ENCODE measurements at places on chromosomes 3 and 15.

DNA sequence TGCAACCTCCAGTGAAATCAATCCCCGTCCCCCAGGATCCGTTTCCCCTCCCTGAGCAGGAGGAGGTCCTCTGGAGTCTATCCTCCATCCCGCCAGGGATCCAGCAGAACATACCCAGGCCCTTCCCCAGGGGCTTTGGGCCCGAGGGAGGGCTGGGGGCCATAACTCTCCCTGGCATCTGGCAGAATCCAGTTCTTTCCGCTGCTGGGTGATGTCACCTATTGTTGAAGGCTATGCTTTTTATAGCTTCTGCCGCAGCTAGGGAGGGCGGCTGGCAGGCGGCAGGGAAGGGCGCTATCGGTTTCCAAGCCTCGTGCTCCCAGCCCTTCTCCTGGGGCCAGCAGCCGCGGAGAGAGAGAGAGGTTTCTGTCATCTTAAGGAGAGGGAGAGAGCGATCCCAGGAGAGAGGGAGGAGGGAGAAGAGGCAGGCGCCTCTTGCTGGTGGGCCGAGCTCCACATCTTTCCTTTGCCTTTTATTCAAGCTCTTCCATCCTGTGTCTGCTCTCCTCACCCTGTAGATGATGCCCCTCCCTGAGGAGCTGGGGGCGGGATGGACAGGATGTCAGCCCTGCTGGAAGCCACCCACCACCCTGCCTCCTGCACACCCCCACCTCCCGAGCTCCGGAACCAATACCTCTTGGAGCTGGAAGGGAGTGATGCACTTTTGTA, 120.1 kb downstream of the ANP32A start:
- no peak for DNase-seq

DNA sequence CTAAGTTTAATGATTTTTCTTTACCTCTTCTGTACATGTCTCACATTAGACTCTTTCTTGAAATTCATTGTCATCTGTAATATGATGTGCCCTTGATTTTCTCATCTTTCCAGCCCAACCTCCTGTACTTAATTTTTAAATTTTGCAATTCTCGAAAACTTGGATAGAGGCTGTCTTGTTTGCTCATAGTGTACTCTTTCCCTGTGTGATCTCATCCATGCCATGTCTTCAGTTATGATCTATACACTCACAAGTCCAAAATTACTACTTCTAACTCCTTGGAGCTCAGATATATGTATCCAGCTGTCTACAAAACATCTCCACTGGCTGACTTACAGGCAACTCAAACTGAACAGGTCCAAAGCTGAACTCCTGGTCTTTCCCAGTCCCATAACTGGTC, 42.2 kb downstream of the CD200 start:
- no peak for DNase-seq

DNA sequence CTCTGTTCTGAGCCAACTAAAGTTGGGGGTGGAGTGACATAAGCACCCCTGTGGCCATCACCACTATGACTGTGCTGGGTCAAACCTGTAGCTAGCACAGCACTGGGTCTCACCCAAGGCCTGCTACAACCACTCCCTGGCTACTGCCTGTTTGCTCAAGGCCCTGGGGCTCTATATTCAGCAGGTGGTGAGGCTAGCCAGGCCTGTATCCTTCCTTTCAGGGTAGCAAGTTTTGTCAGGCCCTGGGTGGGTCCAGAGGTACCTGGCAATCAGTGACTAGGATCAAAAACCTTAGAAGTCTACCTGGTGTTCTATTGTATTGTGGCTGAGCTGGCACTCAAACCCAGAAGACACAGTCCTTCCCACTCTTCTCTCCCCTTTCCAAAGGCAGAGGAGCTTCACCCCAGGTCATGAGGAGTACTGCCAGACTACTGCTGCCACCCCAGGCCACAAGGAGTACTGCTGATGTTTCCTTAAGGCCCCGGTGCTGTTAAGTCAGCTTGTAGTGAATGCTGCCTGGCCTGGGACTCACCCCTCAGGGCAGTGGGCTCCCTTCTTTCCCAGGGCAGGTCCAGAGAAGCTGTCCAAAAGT, 170.8 kb downstream of the IGSF11 start:
- no peak for DNase-seq

GRCh38 chr15:100783291-100783690, 96.3 kb upstream of the ALDH1A3 start:
- no peak for DNase-seq

DNA sequence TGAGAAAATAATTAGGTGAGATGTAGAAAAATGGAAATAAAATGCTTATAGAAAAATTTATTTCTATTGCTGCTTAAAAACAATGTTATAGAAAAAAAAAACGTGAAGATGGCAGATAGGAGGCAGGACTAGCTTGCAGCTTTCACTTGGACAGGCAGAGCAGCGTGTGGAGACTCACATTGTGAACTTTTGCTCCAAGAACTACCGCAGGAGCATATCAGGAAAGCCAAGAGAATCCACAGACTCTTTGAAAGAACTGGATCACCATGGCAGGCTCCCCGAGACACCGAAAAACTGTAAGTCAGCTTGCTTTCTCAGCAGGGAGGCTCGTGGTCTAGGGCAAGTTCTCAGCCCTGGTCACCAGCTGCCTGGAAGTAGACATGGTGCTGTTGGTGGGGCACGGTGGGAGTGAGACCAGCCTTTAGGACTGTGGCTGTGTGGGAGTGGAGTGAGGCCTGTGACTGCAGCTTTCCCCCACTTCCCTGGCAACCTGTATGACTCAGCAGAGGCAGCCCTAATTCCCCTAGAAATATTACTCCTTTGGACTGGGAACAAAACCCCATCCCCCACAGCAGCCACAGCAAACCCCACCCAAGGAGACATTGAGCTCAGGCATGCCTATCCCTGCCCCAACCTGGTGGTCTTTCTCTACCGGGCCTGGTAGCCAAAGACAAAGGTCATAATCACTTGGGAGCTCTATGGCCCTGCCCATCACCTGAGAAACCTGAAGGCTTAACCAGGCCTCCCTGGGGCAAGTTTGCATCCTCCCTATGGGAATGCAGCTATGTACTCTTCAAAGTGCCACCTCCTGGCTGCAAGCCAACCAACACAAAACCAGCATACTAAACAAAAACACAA, 22.8 kb downstream of the STRIT1 start:
- DNase-seq, result no peak

- DNase-seq, result no peak
Observed at GRCh38 chr3:11539218-11539617, 104.5 kb downstream of the VGLL4 start.

DNA sequence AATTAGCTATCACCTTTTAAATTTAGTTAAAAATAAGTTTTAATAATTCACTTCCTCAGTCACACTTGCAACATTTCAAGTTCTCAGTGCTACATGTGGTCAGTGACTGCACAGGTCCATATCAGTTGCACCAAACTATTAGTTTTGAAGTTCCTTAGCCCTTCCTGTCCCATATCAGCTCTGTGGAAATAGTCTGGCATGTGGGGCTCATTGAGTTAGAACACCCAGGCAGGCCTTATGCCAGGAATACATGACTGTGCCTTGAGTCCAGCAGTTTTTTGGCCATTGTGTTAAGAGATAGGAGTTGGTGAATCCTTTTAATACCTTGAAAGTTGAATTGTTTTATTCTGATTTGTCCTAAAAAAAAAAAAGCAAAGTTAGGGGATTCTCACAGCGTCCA, 153.7 kb upstream of the BFSP2 start:
- DNase-seq, result no peak

- no peak for DNase-seq
Observed at GRCh38 chr15:68334661-68335124, 57.1 kb downstream of the FEM1B start.

DNA sequence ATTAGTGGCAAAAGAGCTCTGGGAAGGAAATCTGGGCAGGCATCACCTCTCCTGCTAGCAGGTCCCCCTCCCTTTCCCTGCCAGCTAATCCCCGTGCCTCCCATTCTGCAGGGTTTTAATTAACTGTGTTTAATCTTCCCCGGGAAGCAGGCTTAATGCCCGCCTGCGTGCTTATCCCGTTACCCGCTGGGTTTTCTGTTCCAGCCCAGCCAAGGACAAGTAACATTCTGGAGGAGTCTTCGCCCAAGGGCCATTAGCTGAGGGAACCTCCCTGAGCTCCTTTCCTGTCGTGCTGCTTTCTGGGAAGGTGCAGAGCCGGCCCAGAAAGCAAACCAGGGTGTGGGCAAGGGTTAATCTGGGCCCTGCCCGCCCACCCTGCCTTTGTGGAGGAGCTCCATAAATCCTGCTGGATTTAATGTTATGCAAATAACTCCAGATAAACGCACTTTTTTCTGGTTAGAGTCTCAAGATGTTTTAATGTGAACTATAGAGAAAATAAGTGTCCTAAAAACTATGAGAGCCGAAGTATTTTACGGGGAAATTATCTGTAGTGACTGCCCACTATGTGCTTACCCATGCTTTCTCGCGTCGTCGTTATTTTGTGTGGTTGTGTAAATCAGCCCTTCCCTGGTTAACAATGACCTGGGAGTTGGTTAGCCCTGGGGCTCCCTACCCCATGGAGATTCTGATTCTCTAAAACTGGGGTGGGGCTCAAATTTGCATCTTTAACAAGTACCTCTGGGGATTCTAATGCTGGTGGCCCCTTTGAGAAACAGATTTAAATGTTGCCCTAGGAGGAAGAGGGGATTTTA, 25.9 kb downstream of the TRIM71 start:
- no peak for DNase-seq

DNA sequence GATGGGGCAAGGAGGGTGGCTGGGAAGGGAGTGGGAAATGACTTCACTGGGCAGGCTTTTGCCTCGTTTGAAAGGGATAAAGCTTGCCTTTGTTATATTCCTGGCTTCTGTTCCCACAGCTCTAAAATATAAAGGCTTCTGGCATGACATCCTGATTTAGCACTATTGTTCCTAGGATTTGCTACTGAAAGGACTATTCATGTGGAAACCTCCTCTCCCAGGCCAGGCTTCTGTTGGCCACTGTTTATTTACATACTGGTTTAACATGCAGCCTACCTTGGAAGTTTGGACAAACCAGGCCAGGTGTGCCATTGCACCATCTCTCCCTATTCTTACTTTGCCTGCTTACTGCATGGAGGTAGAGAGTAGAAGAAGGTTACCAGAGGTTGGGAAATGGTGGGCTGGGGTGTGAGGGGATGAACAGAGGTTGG, 2.4 kb upstream of the LMCD1 start:
- no peak for DNase-seq

DNA sequence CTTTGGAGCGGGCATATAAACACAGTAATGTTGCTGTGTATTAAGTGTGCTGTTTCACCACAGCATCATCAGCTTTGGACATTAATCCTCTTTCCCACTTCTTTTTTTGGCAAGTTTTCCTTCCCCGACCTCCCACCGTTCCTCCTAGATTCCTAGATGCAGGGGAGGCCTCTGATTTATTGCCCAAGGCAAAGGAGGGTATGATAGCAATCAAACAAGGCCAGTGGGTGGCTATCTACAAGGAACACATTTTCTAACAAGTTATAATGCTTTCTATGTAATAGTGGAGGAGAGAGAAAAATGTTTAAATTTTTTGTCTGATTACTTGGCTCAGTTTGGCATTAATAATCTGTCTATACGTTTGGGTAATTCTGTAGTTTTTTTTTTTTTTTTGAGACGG, 38.1 kb downstream of the ATG7 start:
- no peak for DNase-seq

DNA sequence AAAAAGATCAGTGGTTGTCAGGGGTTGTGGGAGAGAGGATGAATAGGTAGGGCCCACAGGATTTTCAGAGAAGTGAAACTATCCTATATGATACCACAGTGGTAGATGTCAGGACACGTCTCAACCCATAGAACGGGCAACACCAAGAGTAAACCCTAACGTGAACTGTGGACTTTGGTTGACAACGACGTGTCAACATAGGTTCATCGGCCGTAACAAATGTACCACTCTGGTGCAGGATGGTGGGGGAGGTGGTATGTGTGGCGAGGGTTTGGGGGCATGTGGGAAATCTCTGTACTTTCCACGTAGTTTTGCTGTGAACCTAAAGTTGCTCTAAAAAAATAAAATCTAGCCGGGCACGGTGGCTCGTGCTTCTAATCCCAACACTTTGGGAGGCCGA, 13.0 kb upstream of the PIGZ start:
- no peak for DNase-seq

GRCh38 chr3:126083138-126083445, 832 bp downstream of the SLC41A3 start:
- DNase-seq, result no peak

DNA sequence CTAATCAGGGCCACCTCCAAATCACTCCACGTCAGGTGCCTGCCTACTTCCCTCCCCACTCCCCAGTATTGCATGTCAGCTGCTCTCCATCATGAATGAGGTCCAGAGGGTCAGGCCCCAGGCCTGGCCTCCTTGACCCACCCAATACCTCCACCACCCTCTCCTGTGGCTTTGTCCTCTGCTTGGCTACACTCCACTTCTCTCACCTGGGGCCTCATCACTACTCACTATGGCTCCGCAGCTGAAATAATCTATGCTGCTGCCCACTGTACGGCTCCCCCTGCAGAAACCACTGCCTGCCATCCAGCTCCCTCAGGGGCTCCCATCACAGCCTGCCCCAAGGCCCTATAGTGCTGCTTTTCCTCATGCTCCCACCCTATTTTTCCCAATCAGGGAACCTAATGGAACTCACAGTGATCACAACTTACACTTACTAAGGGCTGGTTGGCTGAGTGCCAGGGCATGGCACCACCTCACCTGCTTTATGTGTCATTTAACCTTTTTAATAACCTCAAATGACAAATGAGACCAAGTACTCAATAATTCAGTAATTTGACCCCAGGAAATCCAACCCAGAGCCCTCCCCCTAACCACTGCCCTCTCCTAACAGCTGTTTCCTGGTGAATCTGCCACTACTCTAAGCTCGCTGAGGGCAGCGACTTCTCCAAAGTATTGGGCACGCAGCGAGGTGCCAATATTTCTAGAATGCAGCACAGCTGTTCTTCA, 2.3 kb downstream of the GORASP1 start:
- no peak for DNase-seq

GRCh38 chr15:90906181-90906849, 3.2 kb downstream of the MAN2A2 start:
- DNase-seq, result no peak

DNA sequence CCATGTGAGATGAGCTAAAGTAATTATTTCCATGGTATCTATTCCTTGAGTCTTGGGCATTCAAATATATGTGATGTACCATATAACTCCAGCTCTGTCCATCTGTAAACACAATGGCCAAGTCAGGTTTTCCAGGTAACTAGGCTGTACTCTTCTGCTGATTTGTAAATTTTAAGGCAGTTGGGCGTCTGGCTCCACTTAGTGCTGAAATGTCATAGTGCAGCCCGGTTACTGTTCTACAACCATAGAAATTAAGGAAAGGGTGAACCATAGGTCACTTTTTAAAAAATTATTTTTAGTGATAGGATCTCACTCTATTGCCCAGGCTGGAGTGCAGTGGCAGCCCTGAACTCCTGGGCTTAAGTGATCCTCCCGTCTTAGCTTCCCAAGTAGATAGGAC, 44.7 kb upstream of the GOLM2 start:
- no peak for DNase-seq

- DNase-seq, result no peak
Observed at GRCh38 chr3:115084686-115085085, 62.4 kb downstream of the ZBTB20 start.

DNA sequence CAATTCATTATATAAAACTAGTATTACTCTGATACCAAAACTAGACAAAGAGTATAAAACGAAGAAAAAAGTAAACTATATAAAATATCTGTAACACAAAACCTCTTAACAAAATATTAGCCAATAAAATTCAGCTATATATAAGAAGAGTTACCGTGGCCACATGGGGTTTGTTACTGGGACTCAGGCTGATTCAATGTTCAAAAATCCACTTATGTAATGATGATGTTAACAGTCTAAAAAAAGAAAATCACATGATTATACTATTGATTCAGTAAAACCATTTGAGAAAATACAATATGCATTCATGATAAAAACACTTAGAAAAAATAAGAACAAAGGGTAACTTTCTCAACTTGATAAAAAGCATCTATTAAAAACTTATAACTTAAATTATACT, 18.3 kb downstream of the P2RY1 start:
- DNase-seq, result no peak

Data from GM12891 (cell line).